ENCODE measurements at places on chromosomes 6 and 20. TPM values are rescaled to one million over a fixed set of nuclear protein-coding genes. Genes with fewer than 3 reads are reported as not detected.

DNA sequence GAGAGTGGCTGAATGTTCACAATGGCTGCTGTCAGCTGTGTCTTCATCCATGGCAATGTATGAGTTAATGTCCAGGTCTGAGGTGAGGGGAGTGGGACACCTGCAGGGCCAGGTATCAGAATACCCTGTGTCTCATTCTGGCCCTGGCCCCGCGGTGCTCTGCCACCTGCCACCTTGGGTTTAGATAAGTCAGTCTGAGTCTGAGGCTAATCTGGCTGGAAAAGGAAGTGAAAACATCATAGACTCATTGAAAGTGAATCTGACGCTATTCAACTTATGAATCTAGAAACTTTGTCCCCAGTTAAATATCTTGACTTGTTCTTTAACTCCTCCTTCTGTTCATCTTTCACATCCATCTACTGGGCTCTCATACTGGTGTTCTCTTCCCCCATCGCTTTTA, 267.1 kb upstream of the JAG1 start:
- DNase-seq, result no peak

- no peak for DNase-seq
Measured at GRCh38 chr20:9253006-9253539, 184.2 kb downstream of the PLCB4 start.

DNA sequence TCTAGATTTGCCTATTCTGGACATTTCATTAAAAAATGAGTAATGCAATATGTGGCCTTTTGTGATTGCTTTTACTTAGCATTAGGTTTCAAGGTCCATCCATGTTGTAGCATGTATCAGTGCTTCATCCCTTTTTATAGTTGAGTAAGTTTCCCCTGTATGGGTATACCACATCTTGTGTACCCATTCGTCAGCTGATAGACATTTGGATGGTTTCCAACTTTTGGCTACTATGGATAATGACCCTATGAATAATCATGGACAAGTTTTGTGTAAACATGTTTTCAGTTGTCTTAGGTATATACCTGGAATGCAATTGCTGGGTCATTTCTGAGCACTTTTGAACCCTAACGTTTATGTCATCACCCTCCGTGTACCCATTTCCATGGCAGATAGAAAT, 15.4 kb downstream of the METTL24 start:
- DNase-seq, result no peak

MUC21 gene
- not detected for total RNA-seq

BFSP1 gene
- 1.9 TPM for total RNA-seq

TCFL5 gene
- 8.3 TPM for total RNA-seq

GRCh38 chr20:38633577-38634093, 32.0 kb downstream of the ARHGAP40 start:
- peak; percentile 20 for DNase-seq

DNA sequence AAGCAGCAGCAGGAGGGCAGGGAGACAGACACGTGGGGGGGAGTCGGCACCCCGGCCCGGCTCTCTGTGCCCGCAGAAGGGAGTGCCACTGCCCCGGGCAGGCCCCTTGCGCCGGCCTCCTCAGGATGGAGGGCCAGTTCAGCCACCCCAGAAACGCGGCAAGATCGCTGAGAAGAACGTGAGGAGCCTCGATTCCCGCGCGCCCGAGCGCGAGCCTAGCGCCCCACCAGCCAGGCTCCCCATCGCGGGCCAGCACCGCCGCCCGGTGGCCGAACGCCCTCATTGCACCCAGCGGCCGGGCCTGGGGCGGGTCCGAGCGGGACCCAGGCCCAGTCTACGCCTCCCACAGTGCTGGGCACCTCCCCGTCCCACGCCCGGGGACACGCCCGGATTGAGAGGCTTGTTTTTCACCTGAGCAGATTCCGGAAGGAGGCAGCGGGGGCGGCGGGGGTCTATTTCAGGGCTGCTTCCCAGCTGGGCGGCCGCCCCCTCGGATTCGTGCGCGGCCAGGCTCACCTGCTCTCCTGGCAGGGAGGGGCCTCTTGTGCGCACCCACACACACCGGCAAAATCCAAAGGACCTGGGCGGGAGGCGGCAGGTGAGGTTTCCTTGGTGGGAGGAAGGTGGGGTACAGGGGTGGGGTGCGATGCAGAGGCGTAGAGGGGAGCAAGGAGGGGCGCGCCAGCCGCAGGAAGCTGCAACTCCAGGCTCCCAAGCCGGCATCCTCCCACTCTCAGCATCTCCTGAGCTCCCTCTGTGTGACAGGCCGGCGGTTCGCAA, 9.0 kb upstream of the GRM4 start:
- peak; percentile 26 for DNase-seq

- DNase-seq, result peak; percentile 14
Measured at GRCh38 chr6:106380407-106380806, 19.9 kb downstream of the CRYBG1 start.

- DNase-seq, result no peak
Measured at GRCh38 chr6:34658605-34659265, 37.8 kb downstream of the ILRUN start.

KHDC1L gene
- total RNA-seq, result not detected

GRCh38 chr20:60509407-60509806, 551.2 kb downstream of the CDH26 start:
- no peak for DNase-seq

- DNase-seq, result no peak
Measured at GRCh38 chr20:20220134-20220533, 147.8 kb upstream of the INSM1 start.

MEI4 gene
- not detected for total RNA-seq

DNA sequence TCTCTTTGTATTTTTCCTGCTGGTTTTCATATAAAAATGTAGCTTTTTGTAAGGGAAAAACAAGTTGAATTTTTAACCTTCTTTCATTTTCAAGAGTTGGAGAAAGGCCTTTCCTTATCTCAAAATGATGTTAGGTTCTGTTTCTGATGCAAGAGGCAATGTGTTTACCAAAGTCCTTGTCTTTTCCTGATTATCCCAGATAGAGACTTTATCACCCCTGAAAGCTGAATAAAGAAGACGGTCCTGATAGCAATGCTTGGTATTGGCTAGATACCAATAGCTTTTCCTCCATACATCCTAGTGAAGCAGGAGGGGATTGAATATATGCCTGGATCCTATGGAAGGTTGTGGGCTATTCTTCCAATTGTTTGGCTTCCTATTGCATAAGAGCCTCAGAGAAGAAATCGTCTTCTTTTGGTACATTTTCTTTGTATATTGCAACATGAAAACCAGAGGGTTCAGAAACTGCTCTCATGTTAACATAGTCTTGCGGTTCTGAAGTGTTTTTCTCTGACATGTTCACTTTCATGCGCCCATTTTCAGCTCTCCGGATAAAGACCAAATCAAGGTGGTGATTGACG, 5.5 kb downstream of the PNLDC1 start:
- DNase-seq, result no peak

DLL1 gene
- total RNA-seq, result under 0.01 TPM

TFAP2A gene
- 0.72 TPM for total RNA-seq

DNA sequence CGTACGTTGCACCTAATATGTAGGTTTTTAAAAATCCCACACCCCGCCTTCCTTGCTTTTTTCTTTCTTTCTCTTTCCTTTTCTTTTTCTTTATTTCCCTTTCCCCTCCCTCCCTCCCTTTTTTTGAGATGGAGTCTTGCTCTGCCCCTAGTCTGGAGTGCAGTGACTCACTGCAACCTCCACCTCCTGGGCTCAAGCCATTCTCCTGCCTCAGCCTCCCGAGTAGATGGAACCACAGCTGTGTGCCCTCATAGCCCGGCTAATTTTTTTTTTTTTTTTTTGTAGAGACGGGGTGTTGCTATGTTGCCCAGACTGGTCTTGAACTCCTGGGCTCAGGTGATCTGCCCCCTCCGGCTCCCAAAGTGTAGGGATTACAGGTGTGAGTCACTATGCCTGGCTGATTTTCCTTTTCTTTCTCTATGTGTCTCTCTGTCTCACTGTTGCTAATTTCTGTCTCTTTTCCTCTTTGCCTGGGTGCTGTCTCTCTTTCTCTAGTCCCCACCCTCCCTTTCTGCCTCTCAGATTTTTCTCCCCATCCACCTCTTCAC, 61.2 kb downstream of the SRC start:
- no peak for DNase-seq

DNA sequence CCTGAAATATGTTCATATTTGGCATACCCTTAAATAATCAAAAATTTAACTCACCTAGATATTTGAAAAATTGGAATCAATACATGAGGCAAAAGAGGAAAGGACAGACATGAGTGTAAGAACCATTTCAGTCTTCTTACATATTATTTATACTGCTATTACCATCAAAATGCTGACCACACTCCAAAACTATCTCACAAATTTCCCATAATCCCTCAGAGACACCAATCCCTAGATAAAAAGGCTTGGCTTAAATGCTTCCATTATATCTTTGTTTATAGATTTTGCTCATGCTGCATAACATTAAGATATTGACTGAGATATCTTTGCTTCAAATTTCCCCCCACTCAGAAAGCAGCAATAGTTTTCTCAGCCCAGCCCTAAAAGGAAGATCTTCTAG, 11.7 kb upstream of the NT5DC1 start:
- peak; percentile 77 for DNase-seq

GRCh38 chr6:5279891-5280338, 18.6 kb downstream of the FARS2 start:
- DNase-seq, result peak; percentile 11

LRRC73 gene
- under 0.01 TPM for total RNA-seq

- no peak for DNase-seq
Measured at GRCh38 chr6:1708122-1708521, 98.4 kb downstream of the FOXC1 start.

BPIFB1 gene
- total RNA-seq, result not detected

- peak; percentile 48 for DNase-seq
Measured at GRCh38 chr20:5061213-5061612, 58.5 kb downstream of the PCNA start.

DNA sequence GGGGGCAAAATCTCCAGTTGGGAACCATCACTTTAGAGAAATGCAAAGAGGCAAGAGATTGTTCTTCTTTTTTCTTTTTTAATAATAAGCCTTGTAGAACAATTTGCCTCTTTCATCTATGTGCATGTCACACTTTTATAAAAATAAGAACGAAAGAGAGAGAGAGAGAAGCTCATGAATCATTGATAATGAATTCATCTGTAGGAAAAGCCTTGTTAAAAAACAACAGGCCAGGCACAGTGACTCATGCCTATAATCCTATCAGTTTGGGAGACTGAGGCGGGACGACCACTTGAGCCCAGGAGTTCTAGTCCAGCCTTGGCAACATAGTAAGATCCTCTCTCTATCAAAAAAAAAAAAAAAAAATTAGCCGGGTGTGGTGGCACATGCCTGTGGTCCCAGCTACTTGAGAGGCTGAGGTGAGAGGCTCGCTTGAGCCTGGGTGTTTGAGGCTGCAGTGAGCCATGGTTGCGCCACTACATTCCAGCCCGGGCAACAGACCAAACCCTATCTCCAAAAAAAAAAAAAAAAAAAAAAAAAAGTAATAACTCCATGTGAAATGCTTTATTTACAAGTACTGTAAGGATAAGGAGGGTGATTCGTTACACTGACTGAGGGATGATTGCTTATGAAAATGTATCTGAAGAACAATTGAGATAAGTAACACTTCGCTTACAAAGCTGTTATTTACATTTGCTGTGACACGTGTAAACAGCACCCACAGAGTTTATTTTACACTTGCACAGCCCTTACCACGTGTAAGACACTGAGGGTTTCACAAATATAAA, 6.0 kb downstream of the CCN5 start:
- DNase-seq, result peak; percentile 77

- DNase-seq, result peak; percentile 4
Measured at GRCh38 chr6:78835817-78836216, 31.5 kb upstream of the IRAK1BP1 start.

KCNG1 gene
- 23.7 TPM for total RNA-seq

SCUBE3 gene
- 21.1 TPM for total RNA-seq

DNA sequence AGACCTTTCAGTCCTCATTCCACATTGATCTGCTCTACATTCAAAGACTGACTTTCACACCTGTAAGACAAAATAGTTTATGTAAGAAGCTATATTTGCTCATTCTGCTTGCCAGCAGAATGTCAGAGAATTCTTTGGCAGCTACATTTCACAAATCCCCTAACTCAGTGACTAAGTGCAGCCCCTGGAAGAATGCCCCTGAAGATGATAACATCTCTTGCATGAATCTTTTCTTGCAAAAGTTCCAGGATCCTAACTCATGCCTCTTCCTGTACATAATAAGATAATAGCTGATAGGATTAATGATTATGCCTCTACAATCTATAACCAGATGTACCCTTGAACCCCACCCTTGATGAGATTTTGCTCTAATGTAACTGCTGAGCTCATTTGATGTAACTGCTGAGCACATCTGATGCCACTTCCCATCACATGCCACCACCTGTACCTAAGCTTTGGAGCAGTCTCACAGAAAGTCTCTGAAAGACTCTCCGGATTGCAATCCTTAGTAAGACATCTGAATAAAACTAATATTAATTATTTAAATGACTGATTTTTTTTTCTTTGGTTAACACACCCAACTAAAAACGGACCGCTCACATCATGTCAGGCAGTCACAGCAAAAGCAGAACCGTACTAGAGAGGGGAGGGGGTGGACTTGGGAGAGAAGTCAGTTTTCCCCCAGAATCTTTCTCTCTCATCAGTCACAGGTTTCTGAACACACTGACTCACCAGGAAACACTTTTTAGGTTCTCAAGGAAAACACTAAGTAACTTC, 684 bp upstream of the DNAH8 start:
- no peak for DNase-seq

LY6G5C gene
- total RNA-seq, result 0.18 TPM

All from IMR-90 (cell line).